ENCODE measurements at places on chromosomes 12 and 14.
A peak's percentile ranks its signal among the peaks of the same experiment; 100 is the strongest.

DNA sequence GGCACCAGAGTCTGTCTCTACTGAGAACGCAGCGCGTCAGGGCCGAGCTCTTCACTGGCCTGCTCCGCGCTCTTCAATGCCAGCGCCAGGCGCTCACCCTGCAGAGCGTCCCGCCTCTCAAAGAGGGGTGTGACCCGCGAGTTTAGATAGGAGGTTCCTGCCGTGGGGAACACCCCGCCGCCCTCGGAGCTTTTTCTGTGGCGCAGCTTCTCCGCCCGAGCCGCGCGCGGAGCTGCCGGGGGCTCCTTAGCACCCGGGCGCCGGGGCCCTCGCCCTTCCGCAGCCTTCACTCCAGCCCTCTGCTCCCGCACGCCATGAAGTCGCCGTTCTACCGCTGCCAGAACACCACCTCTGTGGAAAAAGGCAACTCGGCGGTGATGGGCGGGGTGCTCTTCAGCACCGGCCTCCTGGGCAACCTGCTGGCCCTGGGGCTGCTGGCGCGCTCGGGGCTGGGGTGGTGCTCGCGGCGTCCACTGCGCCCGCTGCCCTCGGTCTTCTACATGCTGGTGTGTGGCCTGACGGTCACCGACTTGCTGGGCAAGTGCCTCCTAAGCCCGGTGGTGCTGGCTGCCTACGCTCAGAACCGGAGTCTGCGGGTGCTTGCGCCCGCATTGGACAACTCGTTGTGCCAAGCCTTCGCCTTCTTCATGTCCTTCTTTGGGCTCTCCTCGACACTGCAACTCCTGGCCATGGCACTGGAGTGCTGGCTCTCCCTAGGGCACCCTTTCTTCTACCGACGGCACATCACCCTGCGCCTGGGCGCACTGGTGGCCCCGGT, at the start of gene PTGDR:
Gene PTGDR (plus strand): TSS at position 198 of the 778 bp plus-strand sequence. CDS start 117 bp downstream, at position 315.
- no peak for DNase-seq

DNA sequence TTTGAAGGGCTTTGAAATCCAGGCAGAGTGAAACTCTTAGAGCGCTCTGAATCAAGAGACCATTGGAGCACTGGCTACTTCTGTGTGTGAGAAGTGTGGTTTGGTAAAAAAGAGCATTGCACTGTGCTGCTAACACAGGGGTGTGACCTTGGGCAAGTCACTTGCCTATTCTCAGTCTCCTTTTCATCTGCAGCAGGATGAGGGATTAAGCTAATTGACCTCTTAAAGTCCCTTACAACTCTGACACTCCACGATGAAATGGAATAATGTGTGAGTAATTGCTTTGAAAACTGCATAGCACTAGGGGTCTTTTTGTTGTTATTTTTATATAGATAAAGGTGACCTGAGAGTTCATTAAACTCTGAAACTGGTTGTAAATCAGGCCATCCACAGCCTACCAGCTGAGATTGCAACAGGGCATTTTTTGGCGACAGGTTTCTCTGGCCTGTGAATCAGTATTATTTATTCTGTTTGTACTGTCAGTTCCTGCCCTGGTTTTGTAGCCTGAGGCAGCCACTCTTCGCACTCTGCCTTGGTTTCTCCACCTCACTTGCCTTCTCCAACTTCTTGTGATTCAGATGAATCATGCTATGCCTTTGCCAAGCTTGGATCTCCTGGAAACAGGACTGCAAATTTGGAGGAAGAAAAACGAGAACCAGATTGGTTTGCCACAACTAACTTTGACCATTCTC, 159.9 kb upstream of the PARP11 start:
- no peak for DNase-seq

DNA sequence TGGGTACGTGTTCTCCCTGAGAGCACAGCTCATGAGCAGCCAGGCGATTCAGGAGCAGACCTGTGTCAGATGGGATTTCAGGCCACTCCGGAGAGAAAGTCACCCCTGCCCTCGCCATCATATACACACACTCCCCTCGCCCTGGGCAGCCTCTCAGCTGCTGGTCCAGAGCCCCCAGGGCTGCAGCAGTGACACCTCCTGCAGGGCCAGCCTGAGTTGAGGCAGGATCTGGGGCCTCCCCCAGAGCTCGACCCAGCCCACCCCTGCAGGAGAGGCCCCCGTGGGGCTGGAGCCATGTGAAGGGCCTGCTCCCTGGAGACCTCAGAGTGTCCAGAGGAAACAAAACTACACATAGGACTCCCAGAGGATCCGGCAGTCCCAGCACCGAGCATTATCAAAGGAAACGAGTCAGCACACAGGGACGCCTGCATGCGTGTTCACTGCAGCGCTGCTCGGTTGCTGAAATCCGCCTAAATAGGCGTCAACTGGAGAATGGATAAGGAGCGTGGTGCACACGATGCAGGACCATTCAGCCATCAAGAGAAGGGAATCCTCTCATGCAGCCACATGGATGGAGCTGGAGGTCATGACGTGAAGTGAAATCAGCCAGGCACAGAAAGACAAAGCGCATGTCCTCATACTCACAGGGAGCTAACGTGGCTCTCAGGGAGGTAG, 104.0 kb downstream of the TNFAIP2 start:
- no peak for DNase-seq

- no peak for DNase-seq
These were observed 41.6 kb downstream of the NFKBIA start for GRCh38 chr14:35362911-35363374.

DNA sequence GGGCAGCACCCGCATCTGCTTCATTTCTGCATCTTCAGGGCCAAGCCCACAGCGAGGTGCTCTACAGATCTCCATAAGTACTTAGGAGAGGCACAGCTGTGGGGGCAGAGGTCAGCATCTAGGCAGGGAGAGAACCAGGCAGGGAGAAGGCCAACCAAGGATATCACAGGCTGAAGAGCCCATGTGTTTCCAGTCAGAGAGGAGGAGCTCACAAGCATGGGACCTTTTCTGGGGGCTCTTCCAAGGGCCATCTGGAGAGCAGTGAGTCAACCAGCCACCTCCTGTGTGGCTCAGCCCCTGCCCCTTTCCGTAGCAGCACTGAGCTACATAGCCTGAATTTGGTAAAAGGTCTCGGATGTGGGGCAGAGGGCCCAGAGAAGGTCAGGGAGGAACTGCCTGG, 78.5 kb downstream of the ARL6IP4 start:
- DNase-seq: no peak

DNA sequence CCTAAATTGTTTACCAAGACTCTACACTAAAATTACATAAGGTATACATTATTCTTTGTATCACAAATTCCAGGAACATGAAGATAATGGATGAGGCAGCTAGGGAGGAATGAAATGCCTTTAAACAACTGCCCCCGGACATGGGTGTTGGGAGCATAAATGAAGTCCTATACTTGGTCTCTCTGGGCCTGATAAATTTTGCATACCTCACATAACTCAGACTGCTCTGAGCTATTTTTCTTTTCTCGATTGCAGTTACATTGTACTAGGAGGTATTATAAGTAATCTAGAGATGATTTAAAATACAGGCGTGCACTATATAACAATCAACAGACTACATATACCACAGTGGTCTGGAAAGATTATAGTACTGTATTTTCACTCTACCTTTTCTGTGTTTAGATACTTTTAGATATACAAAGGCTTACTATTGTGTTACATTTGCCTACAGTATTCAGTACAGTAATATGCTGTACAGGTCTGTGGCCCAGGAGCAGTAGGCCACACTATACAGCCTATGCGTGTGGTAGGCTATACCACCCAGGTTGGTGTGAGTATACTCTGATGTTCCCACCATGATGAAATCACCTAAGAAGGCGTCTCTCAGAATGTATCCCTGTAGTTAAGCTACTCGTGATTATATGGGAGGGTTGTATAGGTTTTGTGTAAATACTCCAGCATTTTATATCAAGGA, 14.3 kb downstream of the FNTB start:
- DNase-seq: no peak

DNA sequence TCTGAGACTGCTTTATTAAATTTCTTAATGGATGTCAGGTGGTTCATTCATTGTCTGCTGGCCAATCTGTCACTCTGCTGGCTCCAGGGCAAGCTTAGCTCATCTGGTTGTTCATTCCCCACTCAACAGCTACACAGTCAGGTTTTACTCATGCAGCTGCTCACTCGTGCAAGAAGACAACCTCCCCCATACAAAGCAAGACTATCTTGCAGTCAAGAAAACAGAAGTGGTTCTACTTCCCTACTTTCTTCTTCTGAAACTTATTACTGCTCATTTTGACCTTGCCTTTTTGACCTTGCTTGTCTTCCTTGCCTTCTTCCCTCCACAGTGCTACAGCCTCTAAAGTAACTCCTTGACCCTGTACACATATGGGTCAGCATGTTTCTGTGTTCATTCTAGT, 277.9 kb downstream of the SSPN start:
- no peak for DNase-seq

DNA sequence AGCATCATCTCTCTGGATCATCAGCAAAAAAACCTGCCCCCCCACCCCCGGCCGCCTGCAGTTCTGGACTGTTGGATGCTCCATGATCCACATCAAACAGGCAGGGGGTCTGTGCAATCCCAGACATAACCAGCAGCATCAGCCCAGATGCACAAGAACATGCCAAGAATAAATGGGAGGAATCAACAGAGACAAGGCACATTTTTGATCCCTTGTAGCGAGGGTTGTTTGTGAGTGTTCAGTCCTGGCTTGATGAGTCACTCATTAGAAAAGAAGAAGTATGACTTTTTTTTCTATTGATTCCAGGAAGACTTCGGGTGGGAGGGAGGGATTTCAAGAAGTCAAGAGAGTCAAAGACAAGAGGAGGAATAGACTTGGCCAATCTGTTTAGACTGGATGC, 244.2 kb downstream of the KSR2 start:
- DNase-seq: no peak

DNA sequence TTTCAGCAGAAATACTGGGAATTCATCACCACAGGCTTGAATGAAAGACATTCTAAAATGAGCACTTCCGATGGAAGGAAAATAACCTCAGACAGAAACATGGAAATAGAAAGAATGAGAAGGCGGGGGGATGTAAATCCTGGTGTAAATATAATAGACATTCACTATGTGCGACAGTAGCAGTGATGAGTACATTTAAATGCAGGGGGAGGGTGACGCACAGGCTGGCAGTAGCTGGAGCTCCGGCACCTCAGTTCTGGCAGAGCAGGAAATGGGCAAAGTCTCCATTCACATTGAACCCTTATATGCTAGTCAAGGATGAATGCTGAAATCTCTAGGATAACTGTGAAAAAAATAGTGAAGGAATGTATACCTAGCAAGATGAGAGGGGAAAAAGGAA, 172.7 kb upstream of the C14orf180 start:
- no peak for DNase-seq

DNA sequence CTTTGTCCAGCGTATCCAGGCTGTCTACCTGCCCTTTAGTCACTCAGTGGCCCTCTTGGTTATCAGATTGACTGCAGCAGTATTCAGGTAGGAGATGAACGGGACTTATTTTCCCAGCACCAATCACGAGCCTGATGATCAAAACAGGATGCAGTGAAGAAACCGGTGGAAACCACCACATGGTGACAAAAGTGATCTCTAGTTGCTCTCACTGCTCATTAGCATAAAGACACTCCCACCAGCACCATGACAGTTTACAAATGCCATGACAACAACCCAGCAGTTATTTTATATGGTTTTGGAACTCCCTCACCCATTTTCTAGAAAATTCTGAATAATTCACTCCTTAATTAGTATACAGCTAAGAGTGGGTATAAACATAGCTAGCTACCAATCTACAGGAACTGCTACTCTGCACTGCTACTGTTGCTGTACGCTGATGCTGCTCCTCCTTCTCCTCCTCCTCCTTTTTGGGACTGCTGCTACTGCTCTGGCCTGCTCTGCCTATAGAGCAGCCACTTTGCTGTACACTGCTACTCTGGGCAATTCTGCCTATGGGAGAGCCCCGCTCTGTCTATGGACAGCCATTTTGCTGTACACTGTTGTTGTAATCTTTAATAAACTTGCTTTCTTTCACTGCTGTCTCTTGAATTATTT, 142.5 kb upstream of the SSTR1 start:
- no peak for DNase-seq

GRCh38 chr12:89305373-89305772, 46.9 kb downstream of the DUSP6 start:
- peak; percentile 18 for DNase-seq

- DNase-seq: no peak
These were observed 153.7 kb downstream of the PCNX1 start for GRCh38 chr14:71060825-71061455.

DNA sequence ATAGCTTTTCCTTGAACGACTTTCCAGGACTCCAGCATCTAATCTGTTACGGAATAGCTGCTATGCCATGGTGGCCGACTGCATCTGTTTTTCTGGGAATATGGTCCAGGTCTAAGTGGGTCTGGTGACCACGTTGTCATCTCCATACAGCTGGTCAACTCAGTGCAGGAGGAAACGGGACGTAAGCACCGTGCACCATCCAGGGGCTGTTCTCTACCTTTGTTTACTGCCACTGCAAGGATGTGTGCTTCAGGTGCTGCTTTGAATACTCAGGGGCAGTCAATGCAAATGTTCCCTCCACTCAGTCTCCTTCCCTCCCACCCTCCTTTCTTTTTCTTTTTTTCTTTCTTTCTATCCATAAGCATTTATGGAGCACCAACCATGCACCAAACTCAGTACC, 648.2 kb downstream of the VRK1 start:
- no peak for DNase-seq

GRCh38 chr12:30026621-30027234, 243.0 kb upstream of the TMTC1 start:
- DNase-seq: no peak

GRCh38 chr12:49941556-49942511, 8.7 kb upstream of the AQP2 start:
- no peak for DNase-seq

- no peak for DNase-seq
These were observed 35.9 kb downstream of the SLC8B1 start for GRCh38 chr12:113298861-113299545.

DNA sequence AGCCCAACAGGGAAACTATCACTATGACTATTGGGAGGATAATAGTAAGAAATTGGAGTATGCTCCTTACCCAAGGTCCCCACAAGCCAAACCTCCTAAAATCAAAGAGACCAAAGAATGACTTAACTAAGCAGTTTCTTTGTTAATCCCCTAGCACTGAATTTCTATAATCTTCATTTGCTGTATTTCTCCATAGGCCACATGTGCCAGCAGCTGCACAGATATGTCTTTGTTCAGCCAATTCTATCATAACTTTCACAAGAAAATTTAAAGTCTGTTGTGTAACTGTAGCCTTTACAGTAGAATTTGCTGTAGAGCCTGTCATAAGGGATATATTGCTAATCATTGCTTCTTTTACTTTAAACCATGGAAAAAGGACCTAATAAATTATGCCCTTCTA, 104.0 kb downstream of the RIN3 start:
- no peak for DNase-seq
